ENCODE measurements at places on chromosomes 11 and 22.

- peaks cover 1% of the 10 kb centered on the region for H3K27me3 ChIP-seq
- peaks cover 54% of the 10 kb centered on the region for H3K4me1 ChIP-seq
- H3K36me3 ChIP-seq: peaks cover 5% of the 10 kb centered on the region
- H3K27ac ChIP-seq: peak overlapping the region; percentile 81
Measured at GRCh38 chr22:38271927-38272372, 860 bp downstream of the TMEM184B start.

DNA sequence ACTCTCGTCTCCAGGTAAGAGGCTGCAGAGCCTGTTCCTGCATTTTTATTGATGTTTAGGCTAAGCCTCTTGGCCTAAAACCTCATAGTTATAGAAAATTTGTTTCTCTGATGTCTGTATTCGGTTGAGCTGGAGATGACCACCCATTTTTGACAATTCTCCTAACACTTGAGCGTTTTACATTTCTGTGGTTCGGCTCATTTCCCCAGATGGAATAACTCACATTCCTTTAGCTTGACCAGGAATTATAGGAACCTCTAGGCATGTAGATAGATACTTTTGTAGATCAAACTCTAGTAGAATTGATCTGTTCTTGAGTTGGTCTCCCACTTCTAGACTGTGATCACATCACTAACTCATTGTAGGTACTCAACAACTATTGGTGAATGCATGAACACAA is 172.6 kb upstream of the CADM1 start:
- H3K4me3 ChIP-seq: no peak overlapping the region
- no peak overlapping the region for H3K27ac ChIP-seq
- H3K4me1 ChIP-seq: no peaks in the 10 kb centered on the region
- no peak for DNase-seq

GRCh38 chr11:70174547-70175235 is 28.4 kb upstream of the FADD start:
- no peaks in the 10 kb centered on the region for H3K27me3 ChIP-seq
- H3K36me3 ChIP-seq: no peaks in the 10 kb centered on the region
- H3K4me1 ChIP-seq: no peaks in the 10 kb centered on the region
- H3K4me3 ChIP-seq: no peak overlapping the region
- no peak overlapping the region for H3K27ac ChIP-seq
- no peak for DNase-seq

- no peak overlapping the region for H3K27ac ChIP-seq
- no peak overlapping the region for H3K4me3 ChIP-seq
- H3K4me1 ChIP-seq: no peaks in the 10 kb centered on the region
Measured at GRCh38 chr11:77310721-77311120, 9.2 kb upstream of the GDPD4 start.

DNA sequence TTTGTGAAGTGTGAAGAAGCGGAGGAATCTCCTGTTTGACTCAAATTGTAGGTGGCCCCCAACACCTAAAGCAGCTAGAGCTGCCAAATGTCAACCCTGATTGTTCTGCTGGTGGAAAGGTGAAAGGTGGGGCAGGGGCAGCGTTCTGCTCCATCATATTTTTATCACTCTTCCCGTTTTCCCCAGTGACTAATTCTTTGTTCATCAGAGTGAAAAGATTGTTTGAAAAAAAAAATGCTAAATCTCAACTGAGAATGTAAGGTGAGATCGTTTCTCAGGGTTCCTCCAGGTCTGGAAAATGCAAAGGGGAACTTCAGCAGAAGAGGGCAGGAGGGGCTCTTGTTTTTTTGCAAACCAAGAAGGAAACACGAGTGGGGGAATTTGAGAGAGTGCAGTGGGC is 137.7 kb downstream of the MN1 start:
- H3K27ac ChIP-seq: no peak overlapping the region
- H3K4me3 ChIP-seq: no peak overlapping the region
- no peaks in the 10 kb centered on the region for H3K36me3 ChIP-seq
- no peak for DNase-seq
- H3K27me3 ChIP-seq: no peaks in the 10 kb centered on the region

- peak overlapping the region; percentile 83 for H3K27ac ChIP-seq
- H3K36me3 ChIP-seq: no peaks in the 10 kb centered on the region
- peaks cover 40% of the 10 kb centered on the region for H3K4me1 ChIP-seq
- H3K4me3 ChIP-seq: no peak overlapping the region
- H3K27me3 ChIP-seq: no peaks in the 10 kb centered on the region
Measured at GRCh38 chr11:59273373-59273841, 60.7 kb upstream of the MPEG1 start.

Data from activated CD4-positive, alpha-beta T cell treated with anti-CD3 and anti-CD28 coated beads, Interleukin-2, amount 10 ng/mL, durations not matched to agents 7 days and 5 days (primary cell).